ENCODE measurements at places on chromosomes 16 and 17.

DNA sequence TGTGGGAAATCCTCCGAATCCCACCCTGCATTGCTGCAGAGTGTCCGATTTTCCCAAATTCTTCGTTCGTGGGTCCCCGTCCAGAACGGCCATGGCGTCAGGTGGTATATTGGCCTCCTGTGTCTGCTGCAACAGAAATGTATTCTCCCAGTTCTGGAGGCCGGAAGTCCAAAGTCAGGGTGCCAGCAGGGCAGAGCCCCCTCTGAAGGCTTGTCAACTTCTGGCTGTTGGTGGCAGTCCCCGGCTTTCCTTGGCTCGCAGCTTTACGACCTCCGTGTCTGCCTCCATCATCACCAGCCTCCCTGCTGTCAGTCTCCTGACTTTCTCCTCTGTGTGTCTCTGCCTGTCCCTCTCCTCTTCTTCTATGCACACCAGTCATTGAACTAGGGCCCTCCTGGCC lies 142.1 kb upstream of the FOXF1 start:
- no peak for DNase-seq

- DNase-seq = no peak
Observed at GRCh38 chr16:25219070-25219737, 2.5 kb downstream of the AQP8 start.

DNA sequence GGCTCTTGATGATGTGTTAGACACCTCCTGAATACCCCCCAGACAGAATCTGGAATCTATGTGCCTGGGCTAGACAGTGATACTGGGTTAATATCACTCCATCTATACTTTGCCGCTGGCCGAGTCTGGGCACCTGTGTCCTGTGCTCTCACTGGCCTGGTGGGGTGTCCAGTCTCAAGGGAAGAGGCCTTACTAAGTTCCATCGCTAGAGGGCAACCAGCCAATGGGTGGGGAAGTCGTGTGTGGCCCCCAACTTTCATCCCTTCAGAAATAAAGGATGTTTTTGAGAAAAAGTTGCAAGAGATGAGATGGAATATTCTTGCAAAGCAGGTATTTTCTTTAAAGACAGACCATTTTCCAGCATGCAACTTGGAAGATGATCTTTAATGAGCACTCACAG lies 1.6 kb upstream of the GLP2R start:
- DNase-seq = no peak

GRCh38 chr17:65794572-65794971 lies 233.1 kb upstream of the AXIN2 start:
- no peak for DNase-seq

- no peak for DNase-seq
Observed at GRCh38 chr17:79323566-79323965, 248.9 kb downstream of the ENGASE start.
